Activated CD4-positive, alpha-beta memory T cell treated with anti-CD3 and anti-CD28 coated beads, Interleukin-2, amount 10 ng/mL, durations not matched to agents 7 days and 5 days (primary cell): ENCODE measurements at places on chromosomes 11 and 22.

DNA sequence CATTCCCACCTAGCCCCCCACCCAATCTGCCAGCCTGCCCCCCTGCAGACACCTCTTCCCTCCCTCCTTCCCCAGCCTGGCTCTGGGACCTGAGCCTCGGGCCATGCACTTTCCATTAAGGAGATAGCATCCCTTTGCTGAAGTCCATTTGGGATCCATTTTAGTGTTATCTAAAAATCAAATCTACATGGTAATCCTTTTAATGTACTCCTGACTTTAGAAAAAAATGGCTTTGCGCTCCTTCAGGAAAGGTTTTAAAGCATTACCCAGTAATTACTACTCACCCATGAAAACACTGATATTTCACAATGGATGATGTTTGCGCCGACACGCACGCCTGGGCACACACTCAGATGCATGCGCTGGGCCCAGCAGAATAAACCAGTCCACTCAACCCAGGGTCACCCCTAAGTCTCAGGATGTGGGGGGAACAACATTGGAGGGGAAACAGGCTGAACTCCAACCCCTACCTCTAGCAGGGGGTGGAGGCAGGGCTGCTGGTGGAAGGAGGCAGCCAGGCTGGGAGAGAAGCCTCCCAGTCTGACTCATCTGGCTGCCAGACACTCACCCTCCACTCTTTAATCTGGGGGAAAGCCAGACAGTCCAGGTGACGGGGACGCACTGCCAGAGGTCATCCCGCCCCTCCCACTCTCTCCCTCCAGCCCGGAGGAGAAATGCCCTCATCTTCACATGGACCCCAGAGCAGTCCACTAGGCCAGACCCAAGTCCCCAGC, 29.8 kb downstream of the LMO1 start:
- DNase-seq: no peak

- no peak for DNase-seq
Measured at GRCh38 chr11:58654908-58655296, 32.4 kb downstream of the CNTF start.

DNA sequence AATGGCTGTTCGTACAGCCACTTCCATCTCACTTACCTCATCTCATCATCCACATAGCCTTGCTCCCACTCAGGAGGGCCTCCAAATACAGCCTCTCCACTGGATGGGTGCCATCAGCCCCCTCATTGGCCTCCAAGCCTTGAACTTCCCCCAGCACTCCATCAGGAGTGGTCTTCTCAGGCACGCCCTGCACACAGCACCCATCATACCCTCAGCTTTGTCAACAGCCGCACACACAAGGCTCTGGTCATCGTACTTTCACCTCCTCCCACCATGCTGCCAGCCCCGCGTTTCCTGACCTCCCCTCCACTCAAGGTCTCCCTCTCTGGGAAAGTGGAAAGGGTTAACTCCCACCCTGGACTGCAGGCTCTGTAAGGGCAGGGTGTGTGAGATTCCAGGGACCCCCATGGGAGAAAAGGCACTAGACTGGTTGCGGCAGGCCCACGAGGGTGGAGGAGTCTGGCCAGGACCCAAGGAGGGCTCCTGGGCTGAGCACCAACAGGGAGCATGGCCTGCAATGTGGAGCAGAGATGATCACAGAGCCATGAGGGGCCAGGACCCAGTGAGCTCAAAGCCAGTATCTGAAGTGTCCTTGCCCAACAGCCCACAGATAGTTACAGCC, 21.0 kb upstream of the SCARF2 start:
- DNase-seq: no peak

GRCh38 chr11:65726660-65727059, 6.1 kb upstream of the RNASEH2C start:
- DNase-seq: no peak
